ENCODE measurements at places on chromosomes 16 and 17. TPM values are rescaled to one million over a fixed set of nuclear protein-coding genes. Genes with fewer than 3 reads are reported as not detected.
A peak's percentile ranks its signal among the peaks of the same experiment; 100 is the strongest.

GRCh38 chr16:72094266-72094610 is 591 bp downstream of the DHX38 start:
- no peak for DNase-seq

CLEC19A gene
- total RNA-seq: not detected

DNA sequence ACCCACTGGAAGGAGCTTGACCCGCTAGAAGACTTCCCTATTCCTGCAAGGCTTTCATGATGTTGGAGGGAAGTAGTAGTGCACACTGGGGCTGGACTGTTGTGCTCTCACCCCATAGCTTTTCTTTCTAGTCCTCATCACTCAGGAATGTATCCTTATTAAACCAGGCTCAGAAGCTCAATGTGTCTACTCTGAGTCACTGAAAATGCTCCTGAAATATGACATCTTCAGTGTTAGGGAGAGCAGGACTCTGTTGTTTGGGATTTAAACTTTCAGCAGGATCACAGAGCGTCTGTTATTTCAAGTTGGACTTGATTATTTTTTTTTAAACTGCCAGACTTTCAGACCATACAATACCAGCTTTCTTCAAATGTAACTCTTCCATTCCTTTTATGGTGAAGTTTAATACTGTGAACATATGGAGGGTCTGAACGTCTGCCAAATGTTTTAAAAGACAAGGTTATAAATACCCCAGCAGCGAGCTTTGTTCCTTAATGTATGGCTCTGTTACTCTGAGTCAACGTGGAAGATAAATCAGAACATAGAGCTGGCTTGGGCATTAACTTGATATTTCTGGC is 257.5 kb downstream of the CDH11 start:
- DNase-seq: peak; percentile 27

DNA sequence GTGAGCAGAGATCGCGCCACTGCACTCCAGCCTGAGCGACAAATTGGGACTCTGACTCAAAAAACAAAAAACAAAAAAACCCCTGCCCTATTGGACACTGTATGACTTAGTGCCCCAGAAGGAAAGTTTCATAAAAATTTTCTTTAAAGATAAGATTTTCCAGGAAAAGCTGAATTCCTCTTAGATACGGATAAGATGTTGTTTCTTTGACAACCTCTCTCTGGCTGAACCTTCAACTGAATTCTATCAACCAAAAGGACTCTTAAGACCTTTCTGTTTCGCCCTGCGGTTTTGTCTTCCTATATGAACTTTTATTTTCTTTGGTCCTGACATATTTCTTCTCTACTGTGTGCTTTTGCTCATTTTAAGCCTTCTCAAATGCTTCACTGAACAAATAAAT is 35.8 kb downstream of the CPPED1 start:
- no peak for DNase-seq

IGF2BP1 gene
- 109 TPM for total RNA-seq

- DNase-seq: no peak
These were observed 213.2 kb downstream of the XYLT1 start for GRCh38 chr16:17257426-17258023.

DNA sequence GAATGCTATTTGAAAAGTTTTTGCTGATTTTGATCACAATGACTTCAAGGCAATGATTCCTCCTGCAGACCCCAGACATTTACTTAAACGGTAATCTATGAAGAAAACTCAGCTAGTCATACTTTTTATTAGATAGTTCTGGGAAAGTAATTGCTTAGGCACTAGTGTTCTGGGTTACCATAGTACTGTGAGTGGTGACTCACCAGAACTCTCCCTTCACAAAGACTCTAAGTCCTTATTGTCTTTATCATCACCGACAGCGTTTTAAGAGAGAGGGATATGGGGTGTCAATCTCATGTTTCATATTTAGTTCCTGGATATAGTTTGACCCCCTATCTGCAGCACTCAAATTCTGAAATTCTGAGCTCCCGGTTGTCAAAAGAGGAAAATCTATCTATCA is 43.0 kb upstream of the CDH8 start:
- DNase-seq: no peak

GRCh38 chr16:15765880-15766279 is 90.9 kb downstream of the MYH11 start:
- peak; percentile 36 for DNase-seq

DNA sequence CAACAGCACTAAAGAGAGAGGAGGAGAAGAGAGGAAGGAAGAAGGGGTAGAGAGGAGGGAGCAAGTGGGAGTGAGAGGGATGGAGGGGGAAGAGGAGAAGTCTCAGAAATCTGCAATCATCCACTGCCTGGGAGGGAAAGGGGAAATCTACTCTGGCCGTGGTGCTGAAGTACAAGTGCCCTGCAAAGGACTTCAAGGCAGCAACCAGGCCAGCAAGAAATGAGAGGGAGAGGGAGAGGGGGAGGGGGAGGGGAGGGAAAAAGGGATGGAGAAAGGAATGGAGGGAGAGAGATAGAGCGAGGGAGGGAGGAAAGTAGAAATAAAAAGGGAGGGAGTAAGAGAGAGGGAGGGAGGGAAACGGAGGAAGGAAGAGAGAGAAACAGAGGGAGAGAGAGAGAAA is 130.8 kb upstream of the EEF2KMT start:
- no peak for DNase-seq

DNA sequence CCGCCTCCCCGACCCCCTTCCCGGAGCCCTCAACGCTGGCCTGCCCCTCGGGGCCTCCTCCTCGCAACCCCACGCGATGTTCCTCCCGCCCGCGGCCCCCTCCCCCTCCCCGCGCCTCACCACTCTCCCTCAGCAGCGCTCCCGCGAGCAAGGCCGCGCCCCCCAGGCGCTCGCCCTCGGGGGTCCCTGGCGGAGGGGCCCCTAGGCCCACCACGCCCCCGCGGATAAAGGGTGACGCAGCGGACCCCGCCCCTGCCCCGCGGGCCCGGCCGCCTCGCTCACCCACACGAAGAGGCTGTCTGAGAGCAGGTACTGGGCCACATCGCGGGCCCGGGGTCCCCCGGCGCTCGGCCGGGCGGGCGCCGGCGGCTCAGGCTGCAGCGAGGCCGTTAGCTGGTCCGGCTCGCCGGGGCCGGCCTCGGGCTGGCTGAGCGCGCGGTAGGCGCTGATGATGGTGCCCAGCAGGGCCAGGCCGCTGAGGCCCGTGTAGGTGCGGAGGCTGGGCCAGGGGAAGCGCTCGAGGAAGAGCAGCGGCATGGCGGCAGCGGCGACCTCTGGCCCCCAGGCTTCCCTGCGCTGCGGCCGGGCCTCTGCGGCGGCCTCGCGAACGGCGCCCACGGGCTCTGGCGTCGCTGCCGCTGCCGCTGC is 430 bp downstream of the AMFR start:
- DNase-seq: no peak

GRCh38 chr17:36533935-36534839 is 481 bp downstream of the MYO19 start:
- no peak for DNase-seq

DNA sequence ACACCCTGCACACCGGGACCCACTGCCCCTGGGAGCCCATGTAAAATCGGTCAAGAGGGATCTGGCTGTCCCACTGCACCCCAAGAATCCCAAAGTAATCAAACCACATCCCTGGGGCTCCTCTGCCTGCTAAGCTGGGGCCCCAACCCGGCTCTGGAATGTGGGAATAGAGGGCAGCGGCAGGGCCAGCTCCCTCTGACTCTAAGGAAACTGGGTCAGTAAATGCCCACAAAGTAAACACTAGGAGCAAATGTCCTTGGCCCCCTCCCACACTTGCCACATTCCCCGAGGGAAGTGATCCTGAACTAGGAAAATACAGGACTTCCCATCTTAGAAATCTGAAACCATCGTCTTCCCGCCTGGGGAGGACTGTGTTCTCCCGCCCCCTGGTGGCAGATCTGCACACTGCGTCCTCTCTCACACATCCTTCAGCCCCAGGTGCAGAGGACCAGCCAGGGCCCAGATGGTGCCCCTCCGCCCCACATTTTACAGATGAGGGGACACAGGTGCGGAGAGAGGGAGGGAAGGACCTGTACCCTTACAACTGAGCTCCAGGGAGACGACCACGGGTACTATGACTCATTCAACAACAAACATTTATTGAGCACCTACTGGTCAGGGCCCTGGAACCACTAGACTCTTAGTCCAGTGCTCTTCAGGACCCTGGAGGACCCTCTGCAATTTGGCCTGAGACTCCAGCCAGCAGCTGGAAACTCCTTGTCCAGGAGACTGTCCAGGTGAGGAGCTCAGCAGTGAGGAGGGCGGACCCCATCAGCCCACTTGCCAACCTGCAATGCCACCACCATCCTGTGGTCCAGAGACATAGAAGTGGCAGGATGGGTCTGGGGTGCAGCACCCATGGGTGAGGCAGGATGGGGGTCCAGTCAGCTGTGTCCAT is 10.1 kb downstream of the P3H4 start:
- no peak for DNase-seq

C17orf78 gene
- not detected for total RNA-seq

- DNase-seq: no peak
These were observed 11.2 kb upstream of the DNAH17 start for GRCh38 chr17:78588258-78589030.

- DNase-seq: no peak
These were observed 641 bp downstream of the SBK1 start for GRCh38 chr16:28292731-28293600.

IRF8 gene
- 0.62 TPM for total RNA-seq

DNA sequence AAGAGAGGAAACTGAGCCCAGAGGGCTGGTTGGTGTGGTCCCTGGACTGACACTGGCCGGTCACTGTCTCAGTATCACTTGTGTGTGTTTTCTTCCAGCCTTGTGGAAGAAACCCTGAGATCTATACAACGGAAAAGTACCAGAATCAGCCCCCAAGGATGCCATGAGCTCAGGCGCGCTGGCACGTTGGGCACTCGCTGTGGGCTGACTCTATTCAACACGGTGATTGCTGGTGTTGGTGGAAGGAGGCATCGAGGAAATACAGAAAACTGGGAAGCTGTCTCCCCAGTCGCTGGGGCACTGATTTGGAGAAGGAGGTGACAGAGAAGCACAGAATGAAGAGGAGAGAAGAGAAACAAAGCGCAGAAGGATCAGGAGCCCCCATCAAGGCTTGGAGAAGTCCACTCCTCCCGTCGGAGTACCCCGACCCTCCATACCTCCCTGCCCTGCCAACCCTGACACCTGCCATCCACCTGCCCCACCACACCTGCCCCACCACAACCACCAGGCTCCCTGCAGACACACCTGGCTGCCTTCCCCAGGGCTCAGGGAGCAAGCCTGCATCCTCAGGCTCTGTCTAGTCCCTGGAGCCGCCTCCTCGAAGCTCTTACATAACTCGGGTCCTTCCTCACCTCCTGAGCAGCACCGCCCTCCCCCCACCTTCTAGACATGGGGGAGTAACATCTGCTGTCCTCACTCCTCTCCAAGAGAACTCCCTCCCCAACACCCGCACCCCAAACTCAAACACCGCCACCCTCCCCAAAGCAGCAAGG is 66.5 kb downstream of the RBFOX3 start:
- no peak for DNase-seq

GRCh38 chr17:49621946-49622529 is 46.4 kb downstream of the NXPH3 start:
- no peak for DNase-seq

DNA sequence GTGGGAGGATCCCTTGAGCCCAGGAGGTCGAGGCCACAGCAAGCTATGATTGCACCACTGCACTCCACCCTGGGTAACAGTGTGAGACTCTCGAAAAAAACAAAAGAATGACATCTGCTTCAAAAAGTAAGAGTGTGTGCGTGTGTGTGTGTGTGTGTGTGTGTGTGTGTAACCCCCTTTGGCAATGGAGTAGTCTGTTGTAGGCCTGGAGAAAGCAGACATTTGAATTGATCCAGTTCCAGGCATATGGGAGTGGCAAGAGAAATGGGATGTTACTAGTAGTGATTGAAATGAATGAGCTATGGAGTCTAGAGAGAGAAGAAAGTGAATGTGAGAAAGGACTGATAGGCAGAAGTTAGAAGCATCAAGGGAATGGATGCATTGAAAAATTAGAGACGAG is 9.9 kb downstream of the CASC3 start:
- DNase-seq: no peak

CCL14 gene
- not detected for total RNA-seq

- no peak for DNase-seq
These were observed 39.2 kb upstream of the ABCC12 start for GRCh38 chr16:48194828-48195556.

Data from Panc1 (cell line).